HuH-7 (cell line): ENCODE measurements at places on chromosomes 4 and X.

GRCh38 chr4:188053302-188053701, 56.1 kb downstream of the TRIML2 start:
- DNase-seq = no peak

- DNase-seq = no peak
These were observed 59.3 kb upstream of the SOD3 start for GRCh38 chr4:24736066-24736465.

- DNase-seq = no peak
These were observed 106.2 kb upstream of the IL13RA1 start for GRCh38 chrX:118621081-118621759.

DNA sequence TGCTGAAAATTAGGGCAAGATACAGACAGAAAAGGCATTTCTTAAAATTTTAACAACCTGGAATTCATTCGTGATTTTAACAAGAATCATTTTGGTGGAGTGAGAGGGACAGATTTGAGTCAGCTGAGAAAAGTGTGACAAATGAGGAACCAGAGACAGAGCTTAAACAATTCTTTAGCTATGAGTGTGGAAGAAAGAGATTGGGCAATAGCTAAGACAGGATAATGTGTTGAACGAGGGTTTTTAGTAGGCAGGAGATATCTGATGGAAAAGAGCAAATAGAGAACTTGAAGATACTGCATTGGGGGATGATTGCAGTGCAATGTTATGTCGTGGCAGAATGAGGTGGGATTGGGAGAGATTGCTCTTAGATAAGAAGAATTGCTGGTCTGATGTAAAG, 164.2 kb upstream of the SPRY1 start:
- DNase-seq = no peak

DNA sequence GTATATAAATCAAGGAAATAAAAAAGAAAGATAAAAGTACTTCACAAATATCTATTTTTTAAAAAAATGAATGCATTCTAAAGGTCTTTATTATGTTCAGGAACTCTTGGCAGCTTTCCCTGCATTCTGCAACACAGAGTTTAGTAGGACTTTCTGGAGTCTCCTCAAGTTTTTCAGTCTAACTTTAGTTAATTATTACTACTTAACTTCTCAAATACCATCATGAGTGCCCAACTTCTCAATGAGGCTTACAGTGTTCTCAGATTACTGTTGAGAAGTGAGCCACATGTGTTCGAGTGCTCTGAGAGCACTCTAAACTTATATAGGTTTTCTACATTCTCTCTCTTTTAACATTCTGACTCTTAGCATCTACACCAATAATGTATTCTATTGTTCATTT, 1852.9 kb upstream of the PCDH10 start:
- no peak for DNase-seq

GRCh38 chr4:6334203-6334887, 64.7 kb downstream of the WFS1 start:
- no peak for DNase-seq
